ENCODE measurements at places on chromosomes 13 and 19. TPM values are rescaled to one million over a fixed set of nuclear protein-coding genes. Genes with fewer than 3 reads are reported as not detected.

The CEACAM8 gene
- not detected for total RNA-seq

The ERICH4 gene
- total RNA-seq: not detected

The TSSK6 gene
- 2.0 TPM for total RNA-seq

The KIR2DL3 gene
- total RNA-seq: not detected

The AZU1 gene
- total RNA-seq: not detected

The HSPB6 gene
- total RNA-seq: 2.7 TPM

The ZNF699 gene
- 2.6 TPM for total RNA-seq

The GPR12 gene
- not detected for total RNA-seq
